ENCODE measurements at places on chromosomes 11 and 22. TPM values are rescaled to one million over a fixed set of nuclear protein-coding genes. Genes with fewer than 3 reads are reported as not detected.

Gene KCNA4
- not detected for total RNA-seq

Gene BRSK2
- total RNA-seq, result not detected

DNA sequence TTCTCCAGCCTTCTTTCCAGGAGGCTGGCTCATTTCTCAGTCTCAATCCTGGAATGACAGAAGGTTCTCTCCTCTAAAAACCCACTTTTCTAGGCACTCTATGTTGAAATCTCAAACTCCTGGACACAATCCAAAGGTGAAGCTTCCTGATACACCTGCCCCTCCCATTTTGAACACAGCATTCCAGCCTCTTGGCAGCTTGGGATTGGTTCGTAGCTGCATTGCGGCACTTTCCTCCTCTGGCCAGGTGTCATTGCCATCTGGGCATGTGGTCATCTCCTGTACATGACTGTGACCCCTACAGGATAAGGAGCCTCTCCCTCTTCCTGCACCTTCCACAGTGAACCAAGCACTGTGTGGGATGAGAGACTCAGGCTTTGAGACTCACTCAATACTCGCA is 230.2 kb upstream of the B3GAT1 start:
- DNase-seq, result no peak

- DNase-seq, result no peak
Measured at GRCh38 chr11:4063348-4063747, 31.3 kb upstream of the RRM1 start.

Gene OR52I1
- not detected for total RNA-seq

Gene TRIM64C
- total RNA-seq, result not detected

DNA sequence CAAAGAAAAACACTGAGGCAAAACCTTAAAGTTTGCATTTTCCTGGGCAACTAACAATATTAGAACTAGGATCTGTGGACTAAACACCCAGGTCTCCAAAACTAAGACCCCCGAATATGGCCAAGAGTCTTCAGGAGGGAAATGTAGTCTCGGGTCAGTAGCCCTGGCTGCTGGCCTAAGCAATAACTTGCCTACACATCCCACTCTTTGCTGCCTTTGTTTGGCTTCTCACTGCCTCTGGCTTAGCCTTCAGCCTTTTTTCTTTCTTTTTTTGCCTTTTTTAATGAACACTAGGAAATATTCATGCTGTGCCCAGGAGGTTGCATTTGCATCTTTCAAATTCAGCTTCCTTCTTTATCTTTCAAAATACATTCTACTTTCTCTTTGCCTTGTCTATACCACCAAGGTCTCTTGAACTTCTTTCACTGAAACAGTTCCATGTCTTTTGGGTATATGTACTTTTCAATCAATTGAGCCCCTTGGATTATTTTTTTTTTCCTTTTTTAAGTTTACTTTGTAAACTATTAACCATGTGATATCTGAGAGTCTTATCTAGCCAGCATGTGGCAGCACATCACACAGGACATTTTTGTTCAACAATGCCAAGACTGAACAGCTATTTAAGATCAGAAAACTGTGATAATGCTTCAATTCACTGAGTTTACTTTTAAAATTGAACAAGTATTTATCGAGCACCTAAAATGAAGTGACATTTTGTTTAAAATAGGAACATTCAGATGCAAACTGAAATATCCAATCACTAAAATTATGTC is 165.0 kb upstream of the TRPC6 start:
- DNase-seq, result peak; percentile 15

Data from bronchial epithelial cell (primary cell).